ENCODE measurements at places on chromosomes 2 and 18.

DNA sequence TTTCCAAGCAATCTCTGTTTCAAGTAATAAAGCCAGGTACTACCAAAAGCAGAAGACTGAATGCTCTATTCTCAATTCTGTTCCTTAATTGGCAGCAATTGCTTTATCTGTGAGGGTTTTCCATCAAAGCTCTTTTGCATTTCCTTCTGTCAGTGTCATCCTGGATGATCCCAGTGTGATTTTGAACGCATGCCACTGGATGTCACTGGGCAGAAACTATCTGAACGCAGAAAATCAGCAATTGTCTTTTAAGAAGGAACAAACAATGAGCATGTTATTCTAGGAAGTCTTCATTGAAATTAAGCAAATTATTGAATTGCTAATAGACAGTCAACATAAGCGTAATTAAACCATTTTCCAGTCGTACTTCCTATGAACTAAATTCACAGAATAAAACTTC is 259.0 kb upstream of the REG3G start:
- no peak for DNase-seq

- no peak for DNase-seq
Observed at GRCh38 chr2:23467618-23468017, 82.6 kb downstream of the KLHL29 start.

DNA sequence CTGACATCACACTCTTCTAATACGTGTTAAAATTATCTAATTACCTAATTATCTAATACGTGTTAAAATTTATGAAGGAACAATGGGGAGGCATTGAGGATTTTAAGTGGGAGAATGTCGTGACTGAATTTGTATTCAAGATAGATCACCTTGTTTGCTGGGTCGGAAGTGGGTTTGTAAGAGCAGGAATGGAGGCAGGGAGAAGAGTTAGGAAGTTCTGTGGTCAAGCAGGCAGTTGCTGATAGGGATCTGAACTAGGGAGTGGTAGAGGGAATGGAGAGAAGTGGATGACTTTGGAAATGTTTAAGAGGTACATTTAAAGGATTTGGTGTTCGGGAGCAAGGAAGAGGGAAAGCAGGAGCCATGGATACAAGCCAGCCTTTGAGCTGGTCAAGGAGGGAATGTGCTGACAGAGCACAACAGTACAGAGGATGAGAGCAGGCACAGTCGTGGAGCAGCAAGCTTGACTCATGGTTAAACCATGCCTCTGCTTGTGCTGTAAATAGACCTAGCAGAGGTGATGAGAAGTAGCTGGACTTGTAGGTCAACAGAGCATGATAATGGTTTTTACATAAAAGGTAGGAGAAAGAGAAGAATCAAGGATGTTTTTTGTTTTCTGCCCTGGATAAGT is 16.2 kb downstream of the IL18RAP start:
- DNase-seq = no peak

GRCh38 chr2:236208019-236208926 is 40.1 kb upstream of the GBX2 start:
- no peak for DNase-seq

DNA sequence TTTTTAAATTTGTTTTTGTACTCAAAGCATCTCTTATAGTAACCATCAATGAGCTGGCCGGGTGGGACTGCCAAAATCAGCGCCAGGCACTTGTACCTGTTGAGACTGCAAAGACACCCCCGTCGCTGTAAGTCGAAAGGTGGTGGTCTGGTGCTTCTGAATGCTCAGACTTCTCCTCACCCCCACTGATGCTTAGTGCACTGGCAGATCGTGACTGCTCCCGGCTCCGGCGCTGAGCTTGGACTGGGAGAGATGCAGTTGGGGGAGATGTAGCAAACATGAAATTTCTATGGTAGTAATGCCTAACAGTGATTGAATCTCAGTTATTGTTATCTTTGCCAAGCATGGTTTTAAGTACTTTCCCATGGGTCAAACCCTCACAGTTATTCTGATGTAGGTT is 80.6 kb downstream of the RIF1 start:
- DNase-seq = no peak

GRCh38 chr2:204049635-204050034 is 113.1 kb downstream of the ICOS start:
- DNase-seq = no peak

GRCh38 chr18:3848316-3848715 is 398.3 kb downstream of the TGIF1 start:
- no peak for DNase-seq

DNA sequence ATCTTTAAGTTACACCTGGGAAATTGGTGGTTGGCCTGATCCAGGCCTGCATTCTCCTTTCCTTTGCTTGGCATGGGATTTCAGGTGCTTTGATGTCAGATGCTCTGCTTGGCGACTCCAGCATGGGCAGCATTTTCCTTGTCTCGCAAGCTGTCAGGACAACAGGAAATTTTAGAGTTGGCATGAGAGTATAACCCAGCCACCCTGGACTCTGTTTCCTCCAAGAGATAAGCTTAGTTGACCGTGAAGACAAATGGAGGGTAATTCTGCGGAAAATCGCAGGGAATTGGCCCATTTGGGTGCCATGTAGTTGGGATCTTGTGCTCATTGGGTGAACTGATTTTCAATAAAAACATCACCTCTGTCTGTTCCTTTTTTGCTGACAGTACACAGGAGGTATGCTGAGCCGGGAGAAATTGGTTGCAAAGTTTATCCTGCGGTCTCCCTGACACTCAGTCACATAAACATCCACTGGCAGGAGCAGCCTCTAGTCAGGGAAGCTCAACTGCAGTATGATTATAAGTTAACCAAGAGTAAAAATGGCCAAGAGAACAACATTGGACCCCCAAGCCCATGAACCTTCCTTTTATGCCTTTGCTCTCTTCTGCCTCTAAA is 409.9 kb downstream of the SETBP1 start:
- no peak for DNase-seq

- peak; percentile 22 for DNase-seq
Observed at GRCh38 chr2:39379643-39380524, 57.2 kb downstream of the MAP4K3 start.

Measured in HuH-7 (cell line).